ENCODE measurements at places on chromosomes 7 and 10.
A peak's percentile ranks its signal among the peaks of the same experiment; 100 is the strongest.

GRCh38 chr7:74226633-74227032 lies 16.8 kb downstream of the LAT2 start:
- no peak for DNase-seq

DNA sequence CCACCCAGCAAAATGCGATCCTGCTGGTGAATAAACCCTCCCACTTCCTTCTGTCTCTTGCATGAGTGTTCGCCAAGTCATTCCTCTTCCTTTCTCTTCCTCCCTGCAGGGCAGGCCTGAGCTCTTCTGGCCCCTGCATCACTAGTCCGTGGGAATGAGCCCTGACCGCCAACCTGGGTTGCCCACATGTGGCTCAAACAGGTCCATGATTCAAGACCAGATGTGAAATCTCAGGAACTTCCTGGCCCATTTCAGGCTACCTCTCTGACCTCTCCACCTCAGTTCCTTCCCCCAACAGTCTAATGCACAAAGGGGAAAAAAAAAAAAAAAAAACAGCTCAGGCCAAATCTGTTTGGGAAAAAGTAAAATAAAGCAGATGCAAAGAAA lies 5.4 kb upstream of the YWHAG start:
- no peak for DNase-seq

- no peak for DNase-seq
Observed at GRCh38 chr10:130432271-130432670, 296.1 kb downstream of the GLRX3 start.

- no peak for DNase-seq
Observed at GRCh38 chr10:49076319-49076718, 39.0 kb downstream of the VSTM4 start.

DNA sequence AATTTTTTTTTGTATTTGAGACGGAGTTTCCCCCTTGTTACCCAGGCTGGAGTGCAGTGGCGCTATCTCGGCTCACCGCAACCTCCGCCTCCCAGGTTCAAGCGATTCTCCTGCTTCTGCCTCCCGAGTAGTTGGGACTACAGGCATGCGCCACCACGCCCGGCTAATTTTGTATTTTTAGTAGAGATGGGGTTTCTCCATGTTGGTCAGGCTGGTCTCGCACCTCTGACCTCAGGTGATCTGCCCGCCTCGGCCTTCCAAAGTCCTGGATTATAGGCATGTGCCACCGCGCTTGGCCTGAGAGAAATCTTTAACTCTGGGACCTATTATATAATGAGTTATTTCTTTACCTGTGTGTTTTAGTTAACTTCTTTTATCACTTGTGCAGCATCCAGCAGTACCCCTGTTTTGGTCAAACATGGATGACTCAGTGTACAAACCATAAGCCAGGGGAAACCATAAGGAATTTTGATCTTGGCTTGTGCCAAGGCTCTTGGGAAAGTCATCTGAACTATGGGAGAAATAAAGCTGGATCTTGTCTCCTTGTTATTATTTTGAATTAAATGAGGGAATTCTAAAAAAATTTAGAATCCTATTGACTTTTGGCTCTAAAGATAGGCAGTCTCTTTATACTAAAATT lies 23.6 kb upstream of the ZRANB1 start:
- DNase-seq = no peak

- peak; percentile 11 for DNase-seq
Observed at GRCh38 chr7:22945584-22945983, 68.3 kb downstream of the HYCC1 start.

GRCh38 chr10:133438711-133439273 lies 14.4 kb upstream of the SPRN start:
- no peak for DNase-seq

DNA sequence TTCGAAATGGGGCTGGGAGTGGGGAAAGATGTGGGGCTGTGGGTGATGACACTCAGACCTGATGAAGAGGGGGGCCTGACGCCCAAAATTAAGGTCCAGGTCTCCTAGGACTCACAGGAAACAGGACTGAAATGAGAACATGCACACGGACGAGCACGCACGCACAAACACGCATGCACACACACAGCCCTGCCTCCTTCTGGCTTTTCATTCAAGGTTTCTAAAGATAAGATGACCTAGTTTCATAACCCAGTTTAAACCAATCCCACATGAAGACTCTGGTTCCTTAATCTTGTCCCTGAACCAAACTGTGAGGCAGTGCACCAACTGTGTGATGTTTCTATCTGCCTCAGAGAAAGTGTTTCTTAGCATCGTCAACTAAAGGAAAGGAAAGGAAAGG lies 162.0 kb downstream of the DGKI start:
- DNase-seq = no peak

- no peak for DNase-seq
Observed at GRCh38 chr7:139389091-139389490, 29.4 kb downstream of the LUC7L2 start.

DNA sequence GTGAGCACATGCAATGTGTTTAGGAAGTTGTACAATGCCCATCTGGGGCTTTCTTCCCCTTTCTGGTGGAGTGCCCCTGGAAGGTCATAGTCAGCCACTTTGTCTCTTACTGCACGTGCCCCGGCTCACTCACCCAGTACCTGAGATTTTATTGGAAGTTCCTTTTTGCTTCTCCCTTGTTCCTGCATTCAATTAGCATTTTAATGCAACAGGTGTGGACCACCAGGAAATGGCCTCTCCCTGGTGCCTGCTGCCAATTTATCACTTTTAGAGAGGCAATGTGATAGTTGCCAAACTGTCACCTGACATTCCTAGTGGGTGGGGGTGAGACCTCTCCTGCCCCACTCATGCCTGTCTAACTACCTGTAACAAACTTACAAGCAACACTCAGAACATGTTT lies 293.4 kb upstream of the DKK1 start:
- no peak for DNase-seq

DNA sequence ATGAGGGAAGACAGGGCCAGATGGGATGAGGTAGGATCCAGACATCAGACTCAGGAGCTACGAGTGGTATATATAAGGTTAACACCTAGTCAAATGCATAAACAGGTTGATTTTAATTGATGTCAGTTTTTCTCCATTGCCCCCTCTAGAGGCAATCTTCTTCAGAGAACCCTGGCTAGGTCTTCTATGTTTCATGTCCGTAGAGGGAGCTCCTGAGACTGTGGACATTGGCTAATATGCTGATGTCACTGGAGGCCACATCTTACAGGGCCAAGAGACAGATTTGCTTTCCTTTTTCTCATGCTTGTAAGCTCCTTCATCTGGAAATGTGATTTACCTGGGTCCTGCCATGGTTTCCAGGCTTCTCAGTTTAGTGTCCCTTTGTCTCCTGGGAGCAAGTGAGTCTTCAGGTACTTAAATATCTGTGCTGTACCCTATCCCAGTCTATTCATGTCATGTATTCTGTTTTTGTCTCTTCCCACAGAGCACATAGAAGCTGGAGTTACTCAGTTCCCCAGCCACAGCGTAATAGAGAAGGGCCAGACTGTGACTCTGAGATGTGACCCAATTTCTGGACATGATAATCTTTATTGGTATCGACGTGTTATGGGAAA lies 161.6 kb upstream of the PRSS1 start:
- DNase-seq = no peak

GRCh38 chr10:63553473-63553872 lies 32.3 kb downstream of the REEP3 start:
- DNase-seq = no peak

GRCh38 chr7:151020231-151020630 lies 4.1 kb downstream of the ATG9B start:
- DNase-seq = no peak

- no peak for DNase-seq
Observed at GRCh38 chr10:133180192-133180964, 20.4 kb downstream of the KNDC1 start.

GRCh38 chr7:36171503-36171902 lies 18.4 kb downstream of the EEPD1 start:
- no peak for DNase-seq

DNA sequence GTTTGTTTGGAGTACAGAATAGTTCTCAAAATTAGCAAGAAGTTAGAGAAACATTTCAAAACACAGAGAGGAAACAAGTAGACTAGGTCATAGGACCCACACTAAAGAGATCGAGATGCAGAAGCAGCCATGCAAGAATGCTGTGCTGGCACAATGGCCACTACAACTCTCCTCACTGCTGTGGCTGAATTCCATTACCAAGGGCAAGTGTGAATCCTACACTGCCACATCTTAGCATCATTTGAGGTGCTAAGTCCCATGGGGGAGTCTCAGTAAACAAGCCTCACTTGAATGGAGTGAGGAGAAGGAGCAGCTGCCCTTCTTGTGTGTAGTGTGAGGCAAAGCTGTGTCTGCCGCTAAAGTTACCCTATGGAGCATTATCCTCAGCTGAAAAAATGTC lies 56.7 kb downstream of the PCLO start:
- no peak for DNase-seq

DNA sequence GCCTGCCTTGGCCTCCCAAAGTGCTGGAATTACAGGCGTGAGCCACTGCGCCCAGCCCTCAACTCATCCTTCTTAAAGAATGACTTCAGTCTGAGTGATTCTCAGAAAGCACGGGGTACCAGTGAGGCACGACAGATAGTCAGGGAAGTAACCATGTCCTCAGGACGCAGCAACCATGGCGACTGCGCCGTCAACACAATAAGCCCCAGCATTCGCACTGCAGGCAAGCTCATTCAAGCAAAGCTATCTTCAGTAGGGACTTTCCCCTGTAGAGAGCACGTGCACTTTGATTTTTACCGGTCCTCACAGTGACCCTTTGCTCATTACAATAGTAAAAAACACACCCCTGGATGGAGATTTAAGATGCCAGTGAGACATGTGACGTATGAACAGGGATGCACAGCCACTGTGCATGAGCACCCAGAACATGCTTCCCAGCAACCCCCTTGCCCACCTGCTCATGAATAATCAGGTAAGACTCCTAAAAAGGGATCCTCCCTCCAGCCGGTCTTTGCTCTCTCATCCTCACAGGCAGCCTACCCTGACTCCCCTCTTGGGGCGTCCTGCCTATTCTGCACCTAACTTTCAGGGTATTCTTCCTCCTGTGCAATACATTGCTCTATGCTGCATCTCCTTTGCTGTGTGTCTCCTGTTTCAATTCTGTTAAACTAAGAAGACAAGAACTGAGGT lies 9.1 kb downstream of the WDR86 start:
- no peak for DNase-seq

- DNase-seq = no peak
Observed at GRCh38 chr7:158957921-158958491, 101.6 kb downstream of the DYNC2I1 start.

- DNase-seq = no peak
Observed at GRCh38 chr7:38700116-38700515, 68.9 kb upstream of the AMPH start.

DNA sequence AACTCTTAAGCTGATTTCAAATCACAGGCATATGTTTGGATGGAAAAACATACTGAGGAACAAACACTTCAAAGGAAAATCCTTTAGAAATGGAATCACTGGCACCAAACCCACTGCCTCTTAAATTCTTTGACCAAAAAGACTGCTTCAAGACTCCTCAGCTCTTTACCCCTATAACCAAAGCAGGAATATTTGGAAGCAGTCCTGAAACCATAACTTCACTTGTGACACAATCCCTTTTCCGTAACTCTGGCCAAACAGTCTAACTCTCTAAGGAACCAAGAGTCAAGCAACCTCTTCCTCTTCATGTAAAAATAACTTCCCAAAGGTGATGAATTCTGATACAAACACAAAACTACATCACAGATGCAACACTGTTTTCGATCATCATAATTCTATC lies 104.3 kb downstream of the MTERF1 start:
- DNase-seq = no peak

GRCh38 chr7:148210804-148211325 lies 379.7 kb upstream of the C7orf33 start:
- DNase-seq = no peak

- DNase-seq = no peak
Observed at GRCh38 chr7:148146346-148146745, 444.2 kb upstream of the C7orf33 start.

GRCh38 chr10:75377869-75378268 lies 23.7 kb downstream of the ZNF503 start:
- DNase-seq = no peak

GRCh38 chr7:142298009-142298408 lies 40.2 kb upstream of the PRSS58 start:
- no peak for DNase-seq

- DNase-seq = no peak
Observed at GRCh38 chr7:48016641-48017040, 12.3 kb downstream of the SUN3 start.

DNA sequence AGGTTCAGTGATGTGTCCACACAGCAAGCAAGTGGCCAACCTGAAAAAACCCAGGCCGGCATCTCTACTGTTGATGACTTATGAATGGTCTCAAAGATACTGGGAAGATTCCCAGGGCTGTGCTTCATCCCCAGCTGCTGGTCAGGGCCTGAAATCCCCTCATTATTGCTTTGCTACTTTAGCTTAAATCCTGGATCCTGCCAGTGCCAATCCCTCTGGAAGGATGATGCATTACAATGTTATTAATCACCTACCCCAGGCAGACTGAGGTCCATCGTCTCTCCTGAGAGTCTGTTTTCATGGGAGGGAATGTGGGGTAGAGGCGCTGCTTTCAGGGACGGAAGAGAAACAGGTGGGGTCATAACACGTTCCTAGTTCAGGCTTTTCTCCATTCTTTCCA lies 371.6 kb downstream of the RPS24 start:
- no peak for DNase-seq

DNA sequence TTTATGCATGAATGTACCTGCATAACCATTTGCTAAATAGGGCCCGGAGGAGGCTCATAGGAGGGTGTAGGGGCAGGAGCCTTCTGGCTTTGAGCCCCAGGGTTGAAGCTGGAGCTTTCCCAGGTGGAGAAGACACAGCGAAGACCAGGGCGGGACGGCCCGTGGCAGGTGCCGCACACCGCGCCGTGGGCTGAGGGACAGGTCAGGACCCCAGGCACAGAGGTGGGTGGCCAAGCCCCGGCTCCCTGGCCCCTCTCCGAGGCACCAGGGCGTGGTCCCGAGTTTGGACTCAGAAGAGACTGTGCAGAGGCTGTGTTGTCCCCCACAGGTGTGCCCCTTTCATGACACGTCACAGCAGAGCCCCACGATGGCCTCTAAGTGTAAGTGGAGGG lies 56.5 kb downstream of the PWWP2B start:
- no peak for DNase-seq

DNA sequence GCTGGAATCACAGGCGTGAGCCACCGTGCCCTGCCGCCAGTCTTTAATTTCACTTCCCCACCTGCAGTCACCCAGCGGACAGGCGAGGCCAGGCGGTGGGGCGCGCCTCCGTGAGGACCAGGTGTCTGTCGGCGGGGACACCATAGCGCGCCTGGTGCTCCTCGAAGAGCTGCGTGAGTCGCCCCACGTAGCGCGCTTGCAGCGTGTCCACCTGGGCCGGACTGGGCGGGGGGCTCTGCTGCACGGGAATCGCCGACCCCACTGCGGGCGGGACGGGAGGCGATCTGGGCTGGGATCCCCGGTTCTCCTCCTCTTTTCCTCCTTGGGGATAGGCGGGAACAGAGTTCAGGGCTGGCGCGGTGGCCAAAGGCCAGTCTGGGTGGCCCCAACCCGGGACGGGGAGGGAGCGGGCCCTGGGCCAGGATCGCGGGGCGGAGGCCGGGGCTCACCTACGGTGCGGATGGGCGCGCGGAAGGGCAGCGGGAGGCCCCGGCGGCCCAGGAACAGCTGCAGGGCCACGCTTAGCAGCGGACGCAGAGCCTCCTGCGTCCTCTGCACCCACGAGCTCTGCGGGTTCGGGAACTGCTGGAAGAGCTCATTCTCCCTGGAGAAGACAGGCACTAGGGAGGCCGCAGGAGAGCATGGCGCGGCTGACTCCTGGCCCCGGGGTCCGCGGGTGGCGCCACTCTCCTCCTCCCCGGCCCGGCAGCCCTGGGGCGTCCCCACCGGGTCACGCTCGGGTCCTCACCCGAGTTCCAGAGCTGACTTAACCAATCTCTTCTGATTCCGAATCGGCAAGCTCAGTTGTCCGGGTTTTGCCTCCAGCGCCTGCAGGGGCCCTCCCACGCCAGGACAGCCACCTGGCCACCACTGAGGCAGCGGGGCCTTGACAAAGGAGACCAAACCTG lies 1.1 kb upstream of the MOGAT3 start:
- no peak for DNase-seq
